Stimulated activated CD8-positive, alpha-beta memory T cell treated with anti-CD3 and anti-CD28 coated beads, Interleukin-15, amount 100 ng/mL, for 4 hours (primary cell): ENCODE measurements at places on chromosomes 6 and 20.

- no peak for DNase-seq
Measured at GRCh38 chr20:3250091-3250504, 11.1 kb upstream of the SLC4A11 start.

DNA sequence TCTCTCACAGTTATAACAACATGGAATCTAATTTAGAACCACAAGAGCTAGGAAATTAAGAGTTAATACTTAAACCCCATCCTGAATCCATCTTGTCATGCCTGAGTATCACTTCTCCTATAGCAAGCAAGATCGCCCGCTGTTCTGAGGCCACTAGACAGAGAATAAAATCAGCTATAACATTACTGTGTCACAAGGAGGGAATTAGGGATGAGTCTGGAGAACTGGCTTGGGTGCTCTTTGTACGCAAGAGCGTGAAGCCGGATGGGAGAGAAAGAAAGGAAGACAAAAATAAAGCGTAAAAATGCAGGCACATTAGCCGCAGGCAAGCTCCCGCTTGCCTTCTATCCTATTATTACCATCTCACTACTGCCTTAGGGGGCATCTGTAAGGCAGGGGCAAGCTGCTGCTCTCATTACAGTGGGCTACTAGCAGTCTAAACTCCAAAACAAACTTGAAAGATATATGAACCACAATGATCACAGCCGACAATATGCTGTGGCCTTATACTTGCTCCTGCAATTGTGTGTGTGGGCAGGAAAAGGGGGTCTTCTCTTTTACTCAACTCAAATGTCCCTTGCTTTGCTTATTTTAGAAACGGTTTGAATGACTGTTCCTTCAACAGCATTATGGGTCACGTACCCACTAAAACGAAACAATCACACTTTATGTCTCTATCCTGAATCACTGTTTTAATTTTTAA is 81.9 kb downstream of the GJA10 start:
- DNase-seq: no peak

- DNase-seq: no peak
Measured at GRCh38 chr6:135280375-135281136, 99.4 kb downstream of the MYB start.

GRCh38 chr20:23065266-23066201 is 16.1 kb upstream of the THBD start:
- DNase-seq: no peak

DNA sequence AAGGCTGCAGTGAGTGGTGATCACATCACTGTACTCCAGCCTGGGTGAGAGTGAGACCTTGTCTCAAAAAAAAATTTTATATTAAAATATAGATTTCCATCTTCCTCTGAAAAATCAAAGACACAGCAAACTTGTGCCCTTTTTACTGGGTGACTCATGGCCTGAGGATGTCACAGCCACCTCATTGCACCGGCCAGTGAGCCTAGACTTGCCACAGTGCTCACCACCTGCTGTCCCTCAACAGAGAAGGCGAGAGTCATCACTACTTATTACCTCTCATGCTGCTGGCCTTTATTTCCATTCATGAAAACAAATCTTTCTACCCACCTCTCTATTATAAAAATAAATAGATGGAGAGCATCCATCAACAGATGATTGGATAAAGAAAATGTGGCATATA is 295.8 kb downstream of the PREX1 start:
- no peak for DNase-seq

GRCh38 chr6:84284428-84285049 is 57.1 kb upstream of the CEP162 start:
- DNase-seq: no peak

DNA sequence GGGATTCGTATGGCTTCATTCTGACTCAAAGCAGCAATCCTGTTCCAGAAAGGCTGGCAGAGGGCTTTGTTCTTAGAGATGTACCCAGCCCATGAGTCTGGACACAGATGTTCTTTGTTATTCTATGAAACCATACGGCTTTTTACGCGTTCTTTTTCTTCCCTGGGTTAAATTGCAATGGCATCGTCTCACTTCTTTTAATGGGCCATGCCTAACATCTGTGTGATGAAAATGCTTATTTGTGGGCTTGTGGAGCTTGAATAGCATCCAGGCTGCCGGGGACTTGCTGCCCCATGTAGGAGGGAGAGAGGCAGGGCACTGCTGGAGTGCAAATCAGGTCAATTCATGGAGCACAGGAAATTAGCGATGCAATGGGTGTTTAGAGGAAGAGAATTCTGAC is 19.4 kb downstream of the FAM50B start:
- no peak for DNase-seq

- DNase-seq: no peak
Measured at GRCh38 chr6:123854201-123854600, 50.5 kb downstream of the NKAIN2 start.
